ENCODE measurements at places on chromosomes 5 and 9.

- no peak for DNase-seq
These were observed 36.9 kb downstream of the RANBP6 start for GRCh38 chr9:5978523-5978922.

- DNase-seq: no peak
These were observed 1138.2 kb downstream of the TAF11L14 start for GRCh38 chr5:18772475-18772874.

GRCh38 chr5:123454259-123454911, 31.2 kb upstream of the CEP120 start:
- DNase-seq: peak; percentile 42

- no peak for DNase-seq
These were observed 361.2 kb upstream of the RIOK2 start for GRCh38 chr5:97544240-97544639.

DNA sequence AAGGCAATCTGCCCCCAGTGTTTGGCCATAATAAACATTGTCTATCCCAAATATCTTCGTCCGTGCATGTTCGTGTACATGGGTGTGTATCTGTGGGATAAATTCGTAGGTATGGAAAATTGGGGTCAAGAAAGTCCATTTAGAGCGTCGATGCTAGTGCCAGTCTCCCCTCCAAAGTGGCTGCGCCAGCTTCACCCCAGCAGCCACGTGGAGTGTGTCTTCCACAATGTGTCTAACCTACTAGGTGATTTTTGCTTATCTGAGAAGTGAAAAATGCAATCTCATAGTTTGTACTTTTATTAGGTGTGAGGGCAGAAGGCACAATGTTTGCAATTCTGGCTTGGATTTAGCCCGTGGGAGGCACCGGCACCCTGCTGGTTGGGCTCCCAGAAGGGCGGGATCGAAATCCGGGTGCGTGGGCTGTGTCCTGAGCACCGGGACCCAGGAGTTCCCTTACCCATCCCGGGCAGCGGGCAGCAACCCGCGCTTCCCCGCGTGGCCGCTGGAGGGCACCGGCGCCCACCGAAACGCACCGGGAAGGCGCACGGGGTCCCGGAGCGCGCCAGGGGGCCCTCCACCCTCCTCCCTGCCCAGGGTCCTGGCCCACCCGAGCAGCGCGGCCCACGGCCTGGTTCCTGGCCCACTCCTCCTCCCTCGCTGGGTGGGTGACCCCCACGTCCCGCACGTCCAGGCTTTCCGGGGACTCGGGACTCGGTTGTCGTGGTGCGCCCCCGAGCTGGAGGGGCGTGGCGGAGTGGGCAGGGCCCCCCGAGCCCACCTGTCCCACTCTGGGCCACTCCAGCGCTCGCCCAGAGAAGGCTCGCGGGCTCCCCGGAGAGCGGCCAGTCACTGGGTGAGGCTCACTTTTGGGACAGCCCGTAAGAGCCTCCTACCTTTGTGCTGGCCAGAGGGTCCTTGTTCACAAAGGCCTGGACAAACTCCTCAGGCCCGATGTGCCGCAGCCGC, 55.4 kb upstream of the RNF130 start:
- no peak for DNase-seq

All from small intestine (tissue), 16 donors.